ENCODE measurements at places on chromosomes 1 and 21.

DNA sequence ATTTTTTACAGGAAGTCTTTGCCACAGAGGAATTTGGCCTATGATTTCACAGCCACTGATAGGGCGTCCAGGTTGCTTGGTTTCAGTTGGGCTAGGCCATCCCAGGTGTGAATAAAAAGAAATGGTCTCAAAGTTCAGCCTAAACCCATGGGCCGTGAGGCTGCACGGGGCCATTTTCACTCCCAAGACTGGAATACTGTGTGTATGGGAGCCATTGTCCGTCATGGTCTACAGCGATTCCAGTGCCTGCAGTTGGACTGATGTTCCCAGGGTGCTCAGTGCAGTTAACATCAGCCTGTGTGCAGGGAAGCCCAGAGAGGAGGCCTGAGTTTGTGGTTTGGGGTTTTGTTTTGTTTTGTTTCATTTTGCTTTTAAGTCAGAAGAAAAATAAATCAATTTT is 133.2 kb downstream of the ADSS2 start:
- no peak for DNase-seq

- DNase-seq = peak; percentile 43
Measured at GRCh38 chr1:183633676-183634343, 1.8 kb downstream of the ARPC5 start.

- DNase-seq = no peak
Measured at GRCh38 chr1:243477731-243478290, 222.0 kb downstream of the SDCCAG8 start.

- DNase-seq = no peak
Measured at GRCh38 chr1:147475488-147475887, 65.8 kb upstream of the BCL9 start.

DNA sequence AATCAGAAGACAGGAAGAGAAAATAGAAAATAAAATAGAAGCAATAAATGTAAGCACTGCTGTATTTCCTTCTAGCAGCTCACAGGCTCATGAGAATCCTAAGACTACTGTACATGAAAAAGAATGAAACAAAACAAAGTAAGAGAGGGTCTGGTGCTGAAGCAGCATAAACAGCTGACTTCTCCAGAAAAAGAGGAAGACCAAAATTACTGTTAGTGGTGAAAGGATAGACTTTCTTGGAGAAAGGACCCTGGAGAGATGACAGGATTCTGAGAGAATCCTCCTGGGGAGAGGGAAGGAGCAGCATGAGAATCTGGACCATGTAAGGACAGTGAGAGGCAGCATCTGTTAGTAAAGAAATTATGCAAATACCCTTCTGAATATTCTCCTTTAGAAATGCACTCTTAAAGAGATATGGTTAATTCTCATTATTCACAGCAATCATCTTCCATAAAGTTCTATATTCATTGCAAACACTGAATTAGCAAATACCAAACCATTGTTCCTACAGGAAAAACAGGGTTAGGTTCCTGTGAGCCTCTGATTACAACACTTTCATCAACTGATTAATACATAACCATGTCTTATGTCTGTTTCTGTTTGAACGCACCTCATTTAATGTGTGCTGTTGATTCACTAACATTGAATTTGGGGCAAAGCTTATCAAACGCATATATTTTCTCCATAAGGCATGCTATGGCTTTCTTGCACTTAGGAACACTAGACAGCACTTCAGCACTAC is 17.0 kb downstream of the SLC25A24 start:
- DNase-seq = no peak

DNA sequence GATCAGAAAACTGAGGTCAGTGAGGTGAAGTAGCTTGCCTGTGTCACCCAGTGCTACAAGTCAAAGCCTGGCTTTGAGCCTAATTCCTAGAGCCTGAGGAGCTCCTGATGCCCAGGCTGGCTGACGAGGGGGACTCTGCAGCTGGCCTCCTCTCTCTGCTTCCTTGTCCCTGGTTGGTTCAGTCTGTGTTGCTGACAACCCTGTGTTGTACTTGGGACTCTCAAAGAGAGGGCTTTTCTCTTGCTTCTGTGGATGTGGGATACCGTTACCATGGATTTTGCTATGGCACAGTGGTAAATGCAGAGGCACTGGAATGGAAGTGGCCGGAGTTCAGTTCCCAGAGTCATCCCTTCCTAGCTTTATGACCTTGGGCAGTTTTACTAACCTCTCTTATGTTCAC is 8.0 kb downstream of the VWA5B1 start:
- DNase-seq = no peak

- no peak for DNase-seq
Measured at GRCh38 chr1:186295980-186296379, 79.1 kb downstream of the TPR start.

GRCh38 chr1:108750476-108751181 is 4.2 kb downstream of the STXBP3 start:
- no peak for DNase-seq

DNA sequence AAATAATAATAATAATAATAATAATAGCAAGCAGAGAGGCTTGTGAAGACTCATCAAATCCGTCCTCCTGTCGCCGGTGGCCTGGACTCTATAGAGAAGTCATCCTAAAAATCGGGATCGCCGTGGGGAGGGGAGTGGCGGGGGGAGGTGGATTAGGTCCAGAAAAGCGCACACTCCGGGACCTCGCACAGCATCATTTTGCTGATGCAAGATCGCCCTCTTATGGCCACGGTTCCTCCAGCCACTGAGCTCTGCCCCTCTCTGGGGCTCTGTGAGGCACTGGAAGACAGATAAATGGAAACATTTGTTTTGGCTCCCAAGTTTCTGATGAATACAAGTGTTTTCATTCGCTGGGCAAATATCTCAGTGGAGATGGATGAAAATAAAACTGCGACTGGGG is 612.0 kb downstream of the MATN1 start:
- no peak for DNase-seq

- peak; percentile 27 for DNase-seq
Measured at GRCh38 chr1:236206548-236206947, 64.2 kb downstream of the GPR137B start.

DNA sequence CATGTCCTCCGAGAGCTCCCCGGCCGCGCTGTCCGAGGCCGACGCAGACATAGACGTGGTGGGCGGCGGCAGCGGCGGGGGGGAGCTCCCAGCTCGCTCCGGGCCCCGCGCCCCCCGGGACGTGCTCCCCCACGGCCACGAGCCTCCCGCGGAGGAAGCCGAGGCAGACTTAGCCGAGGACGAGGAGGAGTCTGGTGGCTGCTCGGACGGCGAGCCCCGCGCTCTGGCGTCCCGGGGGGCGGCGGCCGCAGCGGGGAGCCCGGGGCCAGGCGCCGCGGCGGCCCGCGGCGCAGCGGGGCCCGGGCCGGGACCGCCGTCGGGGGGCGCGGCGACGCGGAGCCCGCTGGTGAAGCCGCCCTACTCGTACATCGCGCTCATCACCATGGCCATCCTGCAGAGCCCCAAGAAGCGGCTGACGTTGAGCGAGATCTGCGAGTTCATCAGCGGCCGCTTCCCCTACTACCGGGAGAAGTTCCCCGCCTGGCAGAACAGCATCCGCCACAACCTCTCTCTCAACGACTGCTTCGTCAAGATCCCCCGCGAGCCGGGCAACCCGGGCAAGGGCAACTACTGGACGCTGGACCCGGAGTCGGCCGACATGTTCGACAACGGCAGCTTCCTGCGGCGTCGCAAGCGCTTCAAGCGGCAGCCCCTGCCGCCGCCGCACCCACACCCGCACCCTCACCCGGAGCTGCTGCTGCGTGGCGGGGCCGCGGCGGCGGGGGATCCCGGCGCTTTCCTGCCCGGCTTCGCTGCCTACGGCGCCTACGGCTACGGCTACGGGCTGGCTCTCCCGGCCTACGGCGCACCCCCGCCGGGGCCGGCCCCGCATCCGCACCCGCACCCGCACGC is 547 bp downstream of the FOXD2 start:
- no peak for DNase-seq

GRCh38 chr1:23854568-23854967 is 13.5 kb downstream of the FUCA1 start:
- DNase-seq = no peak

Measured in iPS DF 6.9 (cell line).